ENCODE measurements at places on chromosomes 6 and 20.
A peak's percentile ranks its signal among the peaks of the same experiment; 100 is the strongest.

DNA sequence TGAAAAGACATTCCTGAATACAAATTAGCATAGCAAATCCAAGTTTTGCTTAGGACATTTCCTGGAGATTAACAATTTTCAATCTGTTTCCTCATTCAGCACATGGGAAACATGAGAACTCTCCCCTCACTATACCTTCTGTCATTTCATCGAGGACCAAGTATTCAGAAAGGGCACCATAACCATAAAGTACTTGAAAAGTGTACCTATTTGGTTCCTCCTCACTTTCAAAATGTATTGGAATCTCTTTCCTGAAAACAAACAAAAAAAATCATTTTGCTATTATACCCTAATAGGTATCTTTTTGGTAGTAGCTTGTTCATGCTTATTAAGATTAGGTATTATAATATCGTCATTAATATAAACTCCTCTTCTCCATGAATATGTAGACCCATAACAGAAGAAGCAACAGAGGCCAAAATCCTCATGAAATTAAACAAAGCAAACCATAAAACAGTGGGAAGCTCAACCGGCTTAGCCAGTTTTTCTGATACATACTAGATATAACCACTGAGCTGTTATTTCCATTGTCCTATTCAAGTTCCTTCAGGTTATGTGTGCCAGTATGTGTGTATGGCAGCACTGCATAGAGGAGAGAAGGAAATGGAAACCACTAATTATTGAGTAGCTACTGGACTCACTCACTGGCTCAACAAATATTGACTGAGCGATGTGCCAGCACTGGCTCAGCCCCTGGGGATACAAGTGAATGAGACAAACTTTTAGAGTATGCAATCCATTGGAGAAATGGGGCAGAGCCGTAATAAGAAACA is 274.0 kb downstream of the MAFB start:
- DNase-seq = no peak

DNA sequence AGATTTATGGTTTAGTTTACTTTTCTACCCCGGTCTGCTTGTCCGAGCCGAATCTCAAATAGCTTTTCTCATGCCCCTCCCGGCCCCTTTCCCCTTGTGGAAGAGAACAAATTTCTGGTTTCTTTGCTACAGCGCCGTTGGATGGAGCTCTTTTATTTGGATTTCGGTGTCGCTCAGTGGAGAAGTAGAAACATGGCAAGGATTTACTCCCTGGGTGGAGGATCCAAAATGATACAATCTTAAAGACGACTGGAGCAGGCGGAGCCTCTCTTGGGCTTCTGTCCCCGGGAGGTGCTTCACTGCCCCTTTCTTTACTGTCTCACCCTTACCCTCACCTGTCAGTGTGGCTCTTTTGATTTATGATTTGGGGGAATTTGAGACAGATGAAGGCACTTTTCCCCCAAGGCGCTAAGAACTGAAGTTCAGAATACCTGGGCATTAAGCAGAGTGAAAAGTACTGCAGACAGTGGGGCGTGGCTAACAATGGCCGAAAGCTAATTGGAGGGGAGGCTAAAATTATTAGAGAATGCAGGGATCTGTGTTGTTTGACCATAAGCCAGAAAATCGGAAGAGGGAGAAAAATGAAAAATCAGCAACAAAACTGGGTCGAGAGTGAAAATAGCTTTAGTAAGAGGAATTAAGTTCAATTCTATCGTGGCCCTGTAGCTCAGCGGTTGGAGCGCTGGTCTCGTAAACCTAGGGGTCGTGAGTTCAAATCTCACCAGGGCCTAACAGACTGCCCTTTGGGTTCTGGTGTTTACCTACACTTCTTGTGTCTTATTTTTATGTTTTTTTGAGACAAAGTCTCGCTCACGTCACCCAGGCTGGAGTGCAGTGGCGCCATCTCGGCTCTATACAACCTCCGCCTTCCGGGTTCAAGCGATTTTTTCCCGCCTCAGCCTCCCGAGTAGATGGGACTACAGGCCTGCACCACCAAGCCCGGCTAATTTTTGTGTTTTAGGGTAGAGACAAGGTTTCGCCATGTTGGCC is 145.1 kb upstream of the ZNF184 start:
- DNase-seq = no peak

DNA sequence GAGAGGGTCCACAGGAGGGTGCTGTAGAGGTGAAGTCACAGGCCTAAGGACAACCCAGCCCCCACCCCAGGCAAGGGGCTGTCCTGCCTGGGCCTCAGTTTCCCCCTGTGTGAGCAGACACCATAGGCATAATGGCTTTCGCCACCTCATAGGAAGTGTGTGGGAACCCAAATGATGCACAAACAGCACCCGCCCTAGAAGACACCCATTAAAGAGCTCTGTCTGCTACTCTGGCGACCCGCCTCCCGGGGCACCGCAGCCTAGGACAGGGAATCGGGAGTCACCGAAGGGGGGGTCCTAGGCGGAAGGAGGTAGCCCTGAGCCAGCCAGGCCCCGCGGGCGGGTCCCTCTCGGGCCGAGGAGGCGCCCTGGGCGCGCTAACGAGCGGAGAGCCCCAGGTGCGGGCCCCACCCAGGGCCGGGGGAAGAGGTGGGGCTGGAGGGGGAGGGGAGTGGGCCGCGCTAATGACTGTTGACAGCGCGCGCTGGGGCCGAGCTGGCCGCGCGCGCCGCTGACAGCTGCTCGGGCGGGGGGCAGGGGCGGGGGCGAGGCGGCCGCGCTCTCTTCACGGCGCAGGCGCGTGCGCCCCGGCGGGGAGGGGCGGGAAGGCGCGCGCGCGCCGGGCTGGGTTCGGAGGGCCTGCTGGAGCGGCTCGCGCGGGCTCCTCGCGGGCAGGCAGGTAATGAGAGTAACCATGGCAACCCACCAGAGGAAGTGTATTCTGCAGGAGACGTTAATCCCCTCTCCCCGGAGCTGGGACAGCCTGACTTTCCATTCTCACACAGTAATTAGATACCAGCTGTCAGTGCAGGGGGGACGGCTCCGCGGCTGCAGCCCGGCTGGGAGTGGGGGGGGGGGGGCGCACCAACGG is 48.9 kb downstream of the NOL4L start:
- DNase-seq = peak; percentile 54

GRCh38 chr6:42509256-42509655 is 54.6 kb upstream of the UBR2 start:
- DNase-seq = no peak
